AG10803 (cell line): ENCODE measurements at places on chromosomes 3 and 15.

DNA sequence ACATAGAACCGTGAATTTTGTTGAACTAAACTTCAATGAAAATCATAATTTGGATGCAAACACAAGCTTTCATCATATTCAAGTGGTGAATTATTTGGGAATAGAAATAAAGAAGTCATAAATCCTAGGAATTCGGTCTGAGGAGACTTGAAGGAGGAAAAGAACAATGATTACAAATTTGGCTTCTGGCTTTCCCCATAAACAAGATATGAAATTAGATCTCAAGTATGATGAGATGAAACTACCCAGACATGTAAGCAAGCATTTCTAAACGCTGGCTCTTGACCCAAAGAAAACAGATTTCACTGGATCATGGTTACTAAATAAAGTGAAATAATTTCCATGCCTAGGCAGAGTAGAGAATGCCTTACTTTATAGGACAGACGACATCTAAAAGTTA is 146.9 kb upstream of the LRTM1 start:
- DNase-seq = no peak

- DNase-seq = peak; percentile 74
Measured at GRCh38 chr15:33068511-33068990, 126.0 kb downstream of the FMN1 start.

GRCh38 chr3:56724676-56725075 is 41.6 kb upstream of the TASOR start:
- DNase-seq = no peak

- DNase-seq = no peak
Measured at GRCh38 chr3:10443272-10444109, 61.9 kb downstream of the ATP2B2 start.

GRCh38 chr3:54731732-54732445 is 196.0 kb downstream of the LRTM1 start:
- DNase-seq = peak; percentile 13

DNA sequence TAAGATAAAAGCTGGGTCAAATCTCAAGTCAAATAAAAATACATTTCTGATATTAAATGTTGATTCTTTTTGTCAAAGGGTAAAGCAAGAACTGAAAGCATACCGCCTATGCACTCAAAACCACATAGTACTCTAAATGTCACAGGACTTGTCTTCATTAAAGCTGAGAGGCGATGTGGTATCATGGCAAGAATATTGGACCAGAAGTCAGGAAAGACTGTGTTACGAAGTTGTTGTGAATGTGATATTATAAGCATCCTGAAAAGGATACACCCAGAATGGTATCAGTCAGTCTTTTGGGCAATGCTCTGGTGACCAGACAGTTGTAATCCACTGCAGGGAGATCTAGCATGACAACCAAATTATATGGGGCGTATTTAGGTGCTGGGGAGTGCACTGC is 33.8 kb downstream of the TIGIT start:
- DNase-seq = no peak

GRCh38 chr3:116470605-116471197 is 25.4 kb upstream of the LSAMP start:
- no peak for DNase-seq

DNA sequence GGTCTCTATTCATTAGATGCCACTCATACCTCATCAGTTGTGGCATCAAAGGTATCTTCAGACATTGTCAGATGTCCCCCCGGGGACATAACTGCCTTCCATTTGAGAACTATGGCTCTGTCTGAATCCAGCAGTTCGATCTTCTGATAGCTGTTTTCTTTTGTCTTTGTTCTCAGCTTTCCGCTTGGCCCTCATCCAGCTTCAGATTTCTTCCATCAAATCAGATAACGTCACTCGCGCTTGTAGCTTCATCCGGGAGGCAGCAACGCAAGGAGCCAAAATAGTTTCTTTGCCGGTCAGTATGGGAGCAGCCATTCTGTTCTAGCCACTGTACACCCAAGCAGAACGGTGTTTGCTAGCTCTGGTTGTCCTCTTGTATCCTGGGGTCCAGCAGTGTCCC is 4.4 kb downstream of the NIT2 start:
- DNase-seq = no peak

DNA sequence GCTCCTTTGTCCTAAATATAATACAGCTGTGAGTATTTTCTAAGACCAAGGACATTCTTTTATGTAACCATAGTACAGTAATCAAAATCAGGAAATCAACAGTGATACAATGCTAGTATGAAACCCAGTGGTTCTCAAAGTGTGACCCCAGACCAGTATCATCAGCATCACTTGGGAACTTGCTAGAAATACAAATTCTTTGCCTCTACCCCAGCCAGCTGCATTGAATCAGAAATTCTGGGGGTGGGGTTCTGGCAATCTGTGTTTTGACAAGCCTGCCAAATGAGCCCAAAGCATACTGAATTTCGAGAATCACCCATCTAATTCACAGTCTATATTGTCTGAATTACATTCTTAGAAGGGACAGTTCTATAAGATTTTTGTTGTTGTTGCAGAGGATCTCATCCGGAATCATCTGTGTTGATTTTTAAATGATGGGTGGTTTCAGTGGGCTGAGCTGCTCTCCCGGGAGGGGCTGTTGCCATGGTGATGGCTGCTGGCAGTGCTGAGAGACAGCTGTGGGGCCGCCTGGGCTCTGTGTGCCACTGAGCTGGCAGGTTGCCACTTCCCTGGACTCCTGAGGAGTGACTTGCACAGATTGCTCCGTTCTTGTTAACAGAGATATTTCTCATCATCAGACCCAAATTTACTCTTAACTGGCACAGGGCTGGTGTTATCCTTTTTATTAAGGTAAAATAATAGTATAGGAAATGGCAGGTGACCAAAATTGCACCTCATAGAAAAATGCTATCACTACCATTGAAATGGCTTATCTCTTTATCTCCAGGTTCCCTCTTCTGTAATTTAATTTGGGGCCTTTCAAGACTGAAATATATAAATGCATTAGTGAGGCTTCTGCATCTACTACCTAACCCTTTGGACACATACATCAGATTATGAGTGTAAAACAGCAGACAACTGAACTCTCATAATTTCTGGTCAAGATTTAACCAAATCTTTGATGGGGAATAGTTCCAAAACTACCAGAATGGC is 56.5 kb downstream of the NEK11 start:
- DNase-seq = peak; percentile 24

- peak; percentile 19 for DNase-seq
Measured at GRCh38 chr15:58401991-58402649, 29.7 kb upstream of the LIPC start.

DNA sequence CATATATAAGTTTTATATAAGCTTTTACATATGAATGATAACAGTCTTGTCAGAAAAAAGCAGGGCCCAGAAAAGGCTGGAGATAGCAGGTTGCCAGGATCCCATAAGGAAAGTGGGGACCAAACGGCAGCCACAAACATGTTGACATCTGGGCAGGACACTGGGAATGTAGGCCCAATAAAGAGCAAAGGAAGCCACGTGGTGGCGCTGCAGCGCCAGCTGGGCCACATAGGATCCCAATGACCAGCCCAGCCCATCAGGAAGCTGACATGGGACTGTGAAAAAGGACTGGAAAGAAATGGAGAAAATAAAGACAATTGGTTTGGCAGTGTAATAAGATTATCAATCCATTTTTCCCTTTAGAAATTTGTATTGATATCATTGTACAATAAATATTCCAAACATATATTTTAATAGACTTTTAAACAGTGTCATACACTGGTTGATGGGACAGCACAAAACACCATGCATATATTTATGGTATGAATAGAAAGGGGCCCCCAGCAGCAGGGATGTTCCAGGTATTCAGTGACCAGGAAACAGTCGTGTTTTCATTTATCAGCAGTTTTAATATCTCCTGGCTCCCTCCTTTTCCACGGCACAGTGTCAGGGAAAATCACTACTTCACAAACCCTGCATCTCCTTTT is 89.0 kb upstream of the STRIT1 start:
- peak; percentile 70 for DNase-seq

- peak; percentile 55 for DNase-seq
Measured at GRCh38 chr15:79184465-79184892, 93.9 kb upstream of the RASGRF1 start.

GRCh38 chr15:38687340-38687739 is 122.7 kb upstream of the RASGRP1 start:
- peak; percentile 80 for DNase-seq

- no peak for DNase-seq
Measured at GRCh38 chr3:49793486-49794085, 6.1 kb downstream of the CDHR4 start.

DNA sequence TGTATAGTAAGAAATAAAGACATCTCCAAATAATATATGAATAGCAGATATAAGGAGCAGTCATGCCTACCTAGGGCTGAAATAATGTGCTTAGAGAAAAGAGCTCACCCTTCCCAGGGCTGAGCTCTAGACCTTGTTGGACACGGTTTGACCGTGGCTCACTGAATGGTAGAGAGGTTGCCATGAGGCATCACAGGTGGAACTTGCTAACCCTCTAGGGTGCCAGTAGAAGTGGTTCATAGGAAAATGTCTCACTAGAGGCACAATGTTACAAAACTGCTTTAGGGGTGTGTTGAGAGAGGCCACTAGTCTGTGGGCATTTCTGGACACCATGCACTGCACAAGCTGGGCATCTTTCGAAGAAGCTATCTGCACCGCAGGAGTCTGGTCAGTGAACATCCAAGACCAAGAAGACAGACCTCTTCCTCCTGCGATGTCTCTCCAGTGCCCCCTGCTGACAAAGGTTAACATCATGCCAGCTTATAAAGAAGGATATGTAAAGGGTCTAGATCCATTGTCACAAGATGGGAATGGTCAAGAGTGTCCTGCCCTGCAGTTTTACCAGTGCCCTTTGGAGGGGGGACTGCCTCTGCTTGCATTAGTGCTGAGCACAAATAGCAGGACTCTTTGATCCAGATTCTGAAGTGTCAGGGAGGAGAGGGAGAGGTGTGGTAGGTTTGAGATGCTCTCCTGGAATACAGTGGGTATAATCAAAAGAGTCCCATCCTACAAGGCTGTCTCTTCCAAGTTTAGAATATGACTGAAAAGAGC is 266.8 kb downstream of the ZNF385D start:
- DNase-seq = peak; percentile 80

- DNase-seq = peak; percentile 97
Measured at GRCh38 chr3:100954990-100955389, 38.2 kb downstream of the ABI3BP start.

GRCh38 chr3:42349765-42350594 is 60.4 kb downstream of the LYZL4 start:
- no peak for DNase-seq

DNA sequence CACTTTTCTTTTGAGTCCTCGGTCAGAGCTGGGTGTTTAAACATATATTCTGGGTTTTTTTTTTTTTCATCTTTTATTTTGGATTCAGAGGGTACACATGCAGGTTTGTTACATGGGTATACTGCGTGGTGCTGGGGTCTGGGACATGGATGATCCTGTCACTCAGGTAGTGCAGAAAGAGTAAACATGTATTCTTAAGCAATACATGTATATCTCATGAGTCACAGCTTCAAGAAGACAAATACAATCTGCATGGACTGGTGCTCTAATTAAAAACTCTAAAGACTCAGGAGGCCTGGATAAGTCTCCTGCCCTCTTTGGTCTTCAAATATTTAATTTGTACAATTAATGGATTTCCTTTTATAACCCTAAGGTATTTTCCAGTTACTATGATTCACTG is 50.6 kb upstream of the PHLDB2 start:
- DNase-seq = peak; percentile 33

DNA sequence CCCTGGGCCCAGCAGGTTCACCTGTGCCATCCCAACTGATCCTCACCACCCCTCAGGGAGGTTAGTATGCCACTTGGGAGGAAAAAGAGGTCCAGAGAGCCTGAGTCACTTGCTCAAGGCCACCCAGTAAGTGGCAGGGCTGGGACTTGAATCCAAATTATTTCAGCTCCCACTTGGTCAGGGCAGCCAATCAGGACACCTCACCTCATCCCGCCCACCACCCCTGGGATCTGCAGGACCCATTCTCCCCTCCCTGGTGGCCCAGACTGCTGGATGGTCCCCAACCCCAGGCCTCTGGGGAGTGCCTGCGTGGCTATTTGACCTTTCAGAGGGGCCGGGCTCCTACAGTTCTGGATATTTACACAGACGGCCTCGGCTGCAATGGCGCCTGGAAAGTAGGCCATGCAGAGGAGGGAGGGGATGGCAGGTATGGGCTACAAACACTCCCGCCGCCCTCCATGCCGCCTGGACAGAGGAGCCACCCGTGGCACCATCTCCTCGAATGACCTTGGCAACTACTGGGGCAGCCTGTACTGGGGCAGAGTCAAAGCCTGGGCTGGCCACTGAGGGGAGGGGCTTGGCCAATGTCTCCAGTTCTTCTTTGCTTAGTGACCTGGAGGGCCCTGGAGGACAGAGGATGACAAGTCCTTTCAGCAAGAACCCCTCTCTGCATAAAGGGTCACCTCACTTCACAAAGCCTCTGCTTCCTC is 153.6 kb upstream of the LINGO1 start:
- no peak for DNase-seq

- no peak for DNase-seq
Measured at GRCh38 chr3:58531956-58532355, 5.0 kb downstream of the ACOX2 start.

DNA sequence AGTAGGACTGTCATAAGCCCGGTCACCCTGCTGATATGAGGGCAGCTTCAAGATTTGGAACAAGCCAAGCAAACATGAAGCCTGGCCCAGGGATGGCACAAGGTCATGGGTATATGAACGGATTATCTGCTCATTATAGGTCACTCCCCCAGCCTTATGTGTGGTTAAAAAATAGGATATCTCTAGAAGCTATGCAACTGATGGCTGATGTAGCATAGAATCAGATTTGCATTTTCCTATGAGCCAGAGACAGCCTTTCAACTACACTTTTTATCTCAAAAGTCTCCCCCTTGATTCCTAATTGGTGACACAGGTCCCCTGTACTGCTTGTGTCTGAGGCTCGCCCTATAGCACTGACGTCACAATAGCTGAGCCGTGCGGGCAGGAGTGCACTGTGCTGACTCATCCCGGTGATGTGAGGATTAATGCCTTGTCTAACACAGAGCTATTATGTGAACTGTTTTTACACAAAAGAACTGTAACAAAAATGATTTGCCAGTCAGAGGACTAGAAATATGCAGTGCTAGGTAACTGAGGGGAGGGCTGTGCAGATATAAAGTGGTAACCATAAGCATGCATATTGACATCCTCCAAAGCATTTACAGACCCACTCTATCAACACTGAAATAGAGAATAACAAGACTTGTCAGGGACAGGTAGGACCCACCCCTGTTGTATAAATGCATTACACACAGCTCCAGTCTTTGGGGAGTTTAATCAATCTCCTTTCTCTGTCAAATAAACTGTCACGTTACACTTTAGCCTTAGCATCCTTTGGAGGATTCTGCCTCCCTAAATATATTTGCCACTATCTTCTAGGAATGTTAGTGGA is 204.9 kb downstream of the TIGIT start:
- DNase-seq = peak; percentile 65

- peak; percentile 95 for DNase-seq
Measured at GRCh38 chr3:56758539-56758981, 43.2 kb downstream of the ARHGEF3 start.

- peak; percentile 89 for DNase-seq
Measured at GRCh38 chr15:98442379-98442833, 205.9 kb upstream of the IGF1R start.

GRCh38 chr15:100060276-100060926 is 281.4 kb downstream of the ADAMTS17 start:
- DNase-seq = peak; percentile 6
